T-helper 9 cell (primary cell): ENCODE measurements at places on chromosomes 16 and 17.

DNA sequence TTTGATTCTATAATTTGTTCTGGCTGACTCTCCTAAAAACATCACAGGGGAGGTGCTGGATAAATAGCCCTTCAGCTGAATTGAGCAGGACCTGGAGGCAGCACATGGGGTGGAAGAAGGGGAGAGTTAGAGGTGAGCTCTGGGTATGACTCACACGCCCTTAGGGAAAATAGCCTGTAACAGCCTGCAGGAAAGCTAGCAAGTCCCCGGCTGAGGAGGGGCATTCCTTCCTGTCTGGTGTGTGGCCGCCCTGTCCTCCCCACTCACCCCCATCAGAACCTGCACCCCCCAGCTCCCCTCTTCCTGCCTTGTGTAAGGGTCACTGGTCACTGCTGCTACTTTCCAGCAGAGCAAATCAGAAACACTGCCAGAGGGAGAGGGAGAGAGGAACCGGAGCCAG, 187.4 kb downstream of the C16orf95 start:
- no peak for DNase-seq

DNA sequence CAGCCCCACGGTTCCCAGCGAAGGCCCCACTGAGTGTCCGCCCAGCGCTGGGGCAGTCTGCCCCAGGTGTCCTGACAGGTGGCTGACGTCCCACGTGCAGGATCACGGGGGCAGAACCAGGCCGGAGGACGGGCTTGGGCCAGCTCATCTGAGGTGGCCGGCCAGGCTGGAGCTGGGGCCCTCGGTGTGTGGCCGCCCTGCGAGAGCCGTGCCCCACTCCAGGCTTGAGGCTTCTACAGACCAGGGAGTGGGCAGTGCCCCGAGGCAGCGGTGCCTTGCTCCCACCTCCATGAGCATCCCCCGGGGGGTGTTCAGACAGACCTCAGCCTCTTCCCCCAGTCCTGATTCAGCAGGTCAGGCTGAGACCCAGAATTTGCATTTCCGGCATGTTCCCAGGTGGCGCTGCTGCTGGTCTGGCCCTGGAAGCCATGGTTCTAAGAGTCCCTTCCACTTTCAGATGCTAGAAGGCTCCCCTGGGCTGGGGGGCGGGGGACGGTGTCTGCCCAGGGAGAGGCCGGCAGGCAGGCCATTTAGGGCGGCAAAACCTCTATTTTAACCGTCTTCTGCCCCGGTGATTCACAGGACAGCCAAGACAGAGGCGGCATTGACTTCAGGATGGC, 35.4 kb upstream of the PABPN1L start:
- no peak for DNase-seq

DNA sequence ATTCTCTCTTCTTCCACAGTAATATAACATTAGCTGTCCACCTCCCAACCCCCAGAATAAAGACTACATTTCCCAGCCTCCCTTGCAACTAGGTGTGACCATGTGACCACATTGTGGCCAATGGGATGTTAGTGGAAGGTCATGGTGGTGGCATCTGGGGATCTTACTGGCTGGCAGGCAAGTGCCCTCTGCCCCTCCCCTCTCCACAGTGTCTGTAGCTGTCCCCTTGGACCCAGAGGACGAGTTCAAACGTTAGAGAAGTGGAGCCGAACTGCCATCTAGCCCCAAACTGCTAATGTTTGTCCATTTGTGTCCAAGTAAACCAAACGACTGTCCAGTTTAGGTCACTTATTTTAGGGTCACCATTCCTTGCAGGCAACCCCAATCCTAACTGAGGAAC, 26.6 kb upstream of the KCNG4 start:
- DNase-seq: no peak

- no peak for DNase-seq
Observed at GRCh38 chr17:17525311-17525710, 29.1 kb upstream of the RASD1 start.

GRCh38 chr17:79981661-79982101, 54.0 kb downstream of the TBC1D16 start:
- no peak for DNase-seq

- DNase-seq: no peak
Observed at GRCh38 chr16:70746708-70747424, 54.1 kb downstream of the VAC14 start.

GRCh38 chr16:16867973-16868372, 489.0 kb downstream of the NPIPA7 start:
- no peak for DNase-seq

- DNase-seq: no peak
Observed at GRCh38 chr17:7495906-7496434, 11.8 kb downstream of the POLR2A start.

GRCh38 chr16:66353055-66353454, 13.4 kb upstream of the CDH5 start:
- DNase-seq: no peak

GRCh38 chr16:11076259-11077018, 132.1 kb downstream of the CLEC16A start:
- no peak for DNase-seq

- no peak for DNase-seq
Observed at GRCh38 chr16:30982548-30983288, 2.3 kb upstream of the HSD3B7 start.

DNA sequence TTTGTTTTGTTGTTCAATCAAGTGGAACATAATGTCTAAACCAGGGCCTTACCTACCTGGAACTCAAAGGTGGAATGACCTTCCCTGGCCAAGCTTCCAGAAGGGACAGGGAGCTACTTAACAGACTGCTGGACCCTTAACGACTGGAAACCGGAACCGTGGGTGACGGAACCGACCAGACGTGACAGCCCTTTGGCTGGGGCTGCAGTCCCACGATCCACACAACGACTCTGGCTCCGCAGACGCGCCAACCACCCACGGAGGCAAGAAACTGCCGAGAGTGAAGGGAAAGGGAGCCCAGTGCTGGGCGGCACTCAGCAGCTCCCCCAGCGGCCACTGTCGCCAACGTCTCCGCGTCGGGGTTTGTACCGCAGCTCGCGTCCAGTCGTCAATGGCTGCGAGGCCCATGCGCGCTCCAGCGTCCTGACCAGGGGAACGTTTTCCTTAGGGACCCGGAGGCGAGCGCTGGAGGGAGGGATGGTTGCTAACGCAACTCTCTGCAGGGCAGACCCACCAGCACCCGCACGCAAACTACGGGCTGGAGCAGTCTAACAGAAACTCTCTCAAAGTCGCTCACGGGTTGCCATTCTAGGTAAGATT, 5.5 kb upstream of the KIF22 start:
- DNase-seq: peak; percentile 66

DNA sequence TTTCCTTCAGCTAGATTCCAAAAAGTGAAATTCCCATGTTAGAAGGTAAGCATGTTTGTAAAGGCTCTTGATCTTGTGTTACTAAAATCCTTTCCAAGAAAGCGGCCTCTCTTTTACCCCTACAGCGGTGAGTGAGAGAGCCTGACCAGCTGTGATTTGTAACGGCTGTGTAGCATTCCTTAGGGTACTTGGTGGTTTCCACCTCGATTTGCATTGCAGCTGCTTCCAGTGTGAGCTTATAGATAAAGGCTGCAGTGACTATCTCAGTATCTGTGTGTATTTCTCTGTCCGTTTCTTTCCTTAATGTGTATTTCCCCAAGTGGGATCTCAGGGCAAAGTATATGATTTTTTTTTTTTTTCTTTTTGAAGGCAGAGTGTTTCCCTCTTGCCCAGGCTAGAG, 169.4 kb downstream of the SNX29 start:
- DNase-seq: no peak

DNA sequence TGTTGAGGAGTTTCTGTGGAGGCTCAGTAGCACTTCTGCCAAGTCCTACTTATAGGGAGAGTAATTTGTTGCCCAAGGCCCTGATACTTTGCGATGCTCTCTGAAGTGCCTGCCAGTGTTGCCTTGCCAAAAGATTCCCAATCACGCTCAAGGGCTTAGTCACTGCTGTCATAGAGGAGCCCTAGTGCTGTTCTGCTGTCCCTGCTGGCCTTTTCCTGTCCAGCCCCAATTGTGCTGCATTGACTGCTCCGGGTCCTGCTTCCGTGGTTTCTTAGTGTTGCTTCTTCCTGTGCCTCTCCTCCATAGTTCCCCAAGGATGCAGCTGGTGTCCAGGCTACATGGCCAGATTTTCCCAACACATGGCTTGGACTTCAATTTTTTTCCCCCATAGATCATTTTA, 13.9 kb downstream of the NUP93 start:
- DNase-seq: no peak

DNA sequence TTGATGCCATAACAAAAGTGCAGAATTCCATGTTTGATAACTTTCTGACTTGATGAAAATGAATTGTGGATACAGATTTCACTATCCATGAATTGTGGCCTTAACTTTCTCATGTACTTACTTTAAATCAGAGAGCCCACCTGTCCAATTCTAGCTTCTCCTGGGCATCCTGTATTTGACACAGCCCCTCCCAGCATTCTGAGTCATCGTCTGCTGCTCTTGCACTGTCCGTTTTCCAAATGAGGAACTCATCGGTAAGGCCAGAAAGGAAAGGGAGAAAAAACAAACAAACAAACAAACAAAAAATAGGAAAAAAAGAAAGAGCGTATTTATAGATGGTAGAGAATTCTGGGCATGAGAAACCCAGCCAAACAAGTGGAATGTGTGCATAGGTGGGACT, 361.6 kb downstream of the WWOX start:
- no peak for DNase-seq

DNA sequence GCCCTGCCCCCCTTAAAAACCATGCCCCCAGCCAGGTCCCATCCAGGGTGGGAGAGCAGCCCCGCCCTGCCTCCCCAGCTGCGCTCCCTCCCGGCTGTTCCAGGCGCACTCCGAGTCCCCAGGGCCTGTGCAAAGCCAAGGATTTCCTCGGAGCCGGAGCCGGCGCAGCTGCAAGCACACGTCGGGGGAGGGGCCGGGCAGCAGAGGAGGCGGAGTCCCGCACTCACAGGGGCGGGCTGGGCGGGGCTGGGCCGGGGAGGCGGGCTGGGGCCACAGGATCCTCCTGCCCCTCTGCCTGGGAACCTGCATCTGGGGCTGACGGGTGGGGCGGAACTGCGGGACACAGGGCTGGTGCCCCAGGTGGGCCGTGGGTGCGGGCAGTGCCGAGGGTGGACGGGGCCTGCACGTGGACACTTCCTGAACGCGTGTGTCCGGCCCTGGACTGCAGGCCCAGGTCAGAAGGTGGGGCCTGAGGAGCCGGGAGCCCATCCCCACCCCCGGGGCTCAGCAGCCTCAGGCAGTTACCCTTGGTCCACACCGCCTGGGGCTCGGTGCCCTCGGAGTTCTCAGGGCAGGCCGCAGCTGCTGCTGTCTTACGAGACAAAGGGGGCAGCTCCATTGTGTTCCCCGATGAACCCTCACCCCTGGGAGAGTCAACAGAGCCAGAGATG, 24.0 kb upstream of the SSTR5 start:
- DNase-seq: no peak

DNA sequence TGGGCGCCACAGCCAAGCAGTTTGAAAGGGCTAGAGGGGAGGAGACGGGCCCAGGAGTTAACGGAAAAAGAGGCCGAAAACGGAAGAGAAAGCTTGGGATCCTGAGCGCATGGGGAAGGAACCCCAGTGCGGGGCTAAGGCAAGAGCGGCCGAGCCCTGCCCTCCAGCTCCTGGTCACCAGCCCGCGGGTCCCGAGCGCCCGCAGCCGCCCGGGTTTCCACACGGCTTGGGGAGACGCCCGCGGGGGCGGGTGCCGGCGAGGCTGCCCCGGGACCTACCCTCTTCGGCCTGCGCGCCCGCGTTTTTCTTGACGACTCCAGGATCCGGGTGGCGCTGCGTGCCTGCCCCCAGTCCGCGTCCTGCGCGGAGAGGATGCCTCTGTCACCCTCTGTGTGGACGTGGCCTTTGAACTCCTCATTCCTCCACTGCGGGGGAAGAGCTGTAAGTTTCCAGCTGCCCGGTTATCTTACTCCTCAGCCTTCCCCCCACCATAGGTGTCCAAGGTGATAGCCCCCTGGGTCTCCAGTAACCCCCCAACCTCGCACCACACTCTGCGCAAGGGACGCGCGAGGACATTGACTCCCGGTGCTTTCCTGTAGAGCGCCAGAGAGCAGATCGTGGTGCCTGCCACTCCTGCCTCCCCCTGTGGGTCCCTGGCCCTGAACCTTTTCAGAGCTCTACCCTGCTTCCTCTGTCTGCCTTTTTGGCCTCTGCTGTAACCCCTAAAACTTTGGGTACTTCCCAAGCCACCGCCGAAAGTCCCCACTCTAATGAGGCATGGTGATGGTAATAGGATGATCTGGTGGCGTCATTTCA, 1.7 kb upstream of the CDH11 start:
- DNase-seq: no peak

- no peak for DNase-seq
Observed at GRCh38 chr17:35705705-35706104, 25.7 kb upstream of the RASL10B start.

GRCh38 chr17:70604854-70605253, 435.5 kb downstream of the KCNJ2 start:
- no peak for DNase-seq

DNA sequence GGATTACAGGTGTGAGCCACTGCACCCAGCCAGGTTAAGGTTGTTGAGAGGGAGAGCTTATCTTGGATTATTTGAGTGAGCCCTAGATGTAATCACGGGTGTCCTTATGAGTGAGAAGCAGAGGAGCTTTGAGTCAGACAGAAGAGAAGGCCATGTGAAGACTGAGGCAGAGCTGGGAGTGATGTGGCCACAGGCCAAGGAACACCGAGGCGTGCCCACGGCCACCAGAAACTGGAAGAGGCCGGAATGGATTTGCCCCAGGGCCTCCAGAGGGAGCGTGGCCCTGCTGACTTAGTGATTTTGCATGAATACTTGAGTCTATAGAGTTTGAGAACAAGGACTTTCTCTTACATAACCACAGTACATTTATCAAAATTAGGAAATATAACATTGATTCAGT, 137.7 kb downstream of the RPTOR start:
- DNase-seq: no peak

GRCh38 chr17:74452033-74452840, 14.2 kb upstream of the CD300A start:
- DNase-seq: no peak

GRCh38 chr17:72332367-72332766, 211.5 kb downstream of the SOX9 start:
- DNase-seq: no peak
